Naive B cell (primary cell): ENCODE measurements at places on chromosomes 5 and 9.

DNA sequence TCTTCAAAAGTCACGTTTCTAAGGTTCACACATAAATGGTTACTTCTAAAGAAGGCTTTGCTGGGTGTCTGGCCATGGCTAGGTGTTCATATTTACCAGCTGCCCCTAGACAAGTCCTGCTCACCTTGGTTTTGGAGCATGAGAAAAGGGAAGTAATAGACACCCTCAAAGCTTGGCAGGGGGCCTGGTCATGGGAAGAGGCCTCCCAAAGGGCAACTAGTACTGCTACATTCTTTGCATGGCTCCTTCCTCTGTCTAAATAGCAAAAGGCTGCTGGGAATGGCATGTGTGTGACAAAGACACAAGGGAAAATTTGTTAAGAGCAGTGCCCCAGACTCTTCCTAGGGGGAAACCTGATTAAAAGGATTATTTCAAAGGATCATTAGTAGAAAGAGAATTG lies 93.4 kb downstream of the NRG2 start:
- no peak for DNase-seq

GRCh38 chr9:132671620-132672412 lies 1.6 kb downstream of the GTF3C4 start:
- no peak for DNase-seq

GRCh38 chr9:121670431-121670830 lies 19.0 kb downstream of the DAB2IP start:
- no peak for DNase-seq

DNA sequence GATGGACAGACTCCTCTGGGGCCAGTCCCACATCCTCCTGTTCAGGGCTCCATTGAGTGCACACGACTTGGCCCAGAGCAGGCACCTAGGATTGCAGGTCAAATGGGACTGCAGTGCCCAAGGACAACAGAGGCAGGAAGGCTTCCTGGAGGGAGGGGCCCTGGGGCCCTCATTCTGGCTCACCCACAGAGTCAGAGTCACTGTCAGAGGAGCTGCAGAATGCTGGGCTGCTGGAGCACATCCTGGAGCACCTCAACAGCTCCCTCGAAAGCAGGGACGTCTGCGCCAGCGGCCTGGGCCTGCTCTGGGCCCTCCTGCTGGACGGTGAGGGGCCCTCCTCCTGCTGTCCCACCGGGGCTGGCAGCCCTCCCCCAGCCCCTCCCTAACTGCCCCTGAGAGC lies 15.1 kb downstream of the REXO4 start:
- no peak for DNase-seq

- no peak for DNase-seq
Measured at GRCh38 chr9:88537761-88538091, 2.7 kb downstream of the NXNL2 start.
